ENCODE measurements at places on chromosomes 5 and 9.

GRCh38 chr9:92208693-92209524 is 84.6 kb downstream of the IARS1 start:
- DNase-seq, result no peak

DNA sequence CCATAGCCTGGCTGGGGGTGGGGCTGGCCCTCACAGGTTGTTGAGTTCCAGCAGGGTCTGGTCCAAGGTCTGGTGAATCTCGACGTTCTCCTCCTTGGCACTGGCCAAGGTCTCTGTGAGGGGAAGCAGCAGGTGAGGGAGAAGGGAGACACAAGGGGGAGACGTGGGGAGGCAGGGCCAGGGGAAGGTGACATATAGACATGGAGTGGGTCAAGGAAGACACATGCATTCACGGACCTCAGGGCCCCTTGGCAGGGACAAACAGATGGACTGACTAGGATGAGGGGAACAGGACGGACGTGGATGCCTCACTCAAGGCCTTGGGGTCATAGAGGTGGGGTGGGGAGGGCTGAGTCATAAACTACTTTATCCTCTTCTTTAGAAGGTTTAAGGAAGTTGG is 7.7 kb downstream of the TPM2 start:
- DNase-seq, result no peak

DNA sequence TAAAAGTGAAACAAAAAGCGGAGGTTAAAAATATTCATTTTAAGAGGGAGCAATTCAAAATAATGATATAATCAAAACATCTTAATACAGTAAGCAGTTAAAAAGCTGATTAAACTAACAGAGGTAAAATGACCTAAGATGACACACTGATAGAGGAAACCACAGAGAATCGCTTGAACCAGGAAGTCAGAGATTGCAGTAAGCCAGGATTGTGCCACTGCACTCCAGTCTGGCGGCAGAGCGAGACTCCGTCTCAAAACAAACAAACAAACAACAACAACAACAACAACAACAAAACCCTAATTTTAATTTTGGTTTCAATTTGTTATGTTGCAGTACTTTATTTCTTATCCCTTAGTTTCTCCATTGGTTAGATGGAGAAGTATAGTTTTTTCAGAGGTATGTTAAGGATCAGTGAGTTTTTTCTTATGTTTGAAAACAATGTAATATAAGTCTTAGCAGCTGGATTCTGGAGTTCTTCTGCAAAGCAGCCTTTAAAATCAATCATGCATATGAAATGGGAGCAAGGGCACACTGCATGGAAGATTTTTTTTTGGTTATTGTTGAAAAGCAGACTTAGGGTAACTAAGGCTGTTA is 58.5 kb downstream of the MLANA start:
- DNase-seq, result no peak

GRCh38 chr9:127142931-127143464 is 20.6 kb upstream of the ANGPTL2 start:
- no peak for DNase-seq

DNA sequence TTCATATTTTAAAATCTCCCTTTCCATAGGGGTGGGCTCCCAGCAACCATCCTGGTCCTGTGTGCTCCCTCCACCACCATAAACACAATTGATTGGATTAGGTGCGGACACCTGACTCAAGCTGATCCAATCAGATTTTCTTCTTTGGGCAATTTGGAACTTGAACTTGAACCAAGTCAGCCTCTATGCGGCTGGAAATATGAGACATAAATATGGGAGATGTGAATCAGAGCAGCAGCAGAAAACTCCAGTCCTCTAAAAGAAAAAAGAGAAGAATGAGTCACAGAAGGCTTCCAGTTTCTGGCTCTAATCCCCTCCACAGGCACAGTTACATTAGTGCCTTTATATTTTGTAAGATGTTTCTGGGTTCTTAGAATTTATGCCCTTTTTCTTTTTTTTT is 306.6 kb downstream of the MLLT3 start:
- no peak for DNase-seq

- no peak for DNase-seq
Observed at GRCh38 chr5:159398936-159399335, 68.6 kb upstream of the IL12B start.

DNA sequence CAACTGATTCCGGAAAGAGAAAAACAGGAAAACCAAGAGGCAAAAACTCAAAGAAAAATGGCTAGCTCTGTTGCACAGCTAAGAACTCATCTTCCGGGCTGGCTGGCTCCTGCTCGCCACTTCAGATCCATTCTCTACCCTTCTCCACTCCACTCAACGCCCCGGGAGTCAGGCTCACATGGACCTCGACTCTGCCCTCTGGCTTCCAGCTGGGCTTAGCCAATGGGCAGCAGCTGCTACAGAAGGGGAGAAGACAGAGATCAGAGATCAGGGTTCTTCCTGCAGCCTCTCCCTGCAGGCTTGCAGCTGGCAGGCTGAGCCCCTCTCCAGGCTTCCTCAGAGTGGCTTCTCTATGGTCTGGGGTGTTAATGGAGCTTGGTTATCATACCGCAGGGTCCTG is 187.5 kb downstream of the MED10 start:
- DNase-seq, result no peak

GRCh38 chr5:15579193-15579990 is 79.4 kb downstream of the FBXL7 start:
- DNase-seq, result no peak

All from hematopoietic multipotent progenitor cell treated with erythropoietin and hydrocortisone succinate and interleukin-3 and kit ligand, for 15 days (in vitro differentiated cells).